ENCODE measurements at places on chromosomes 7 and 10.

GRCh38 chr10:19572056-19572455, 244.2 kb upstream of the PLXDC2 start:
- DNase-seq = no peak

GRCh38 chr7:121341933-121342332, 13.1 kb downstream of the WNT16 start:
- DNase-seq = no peak

DNA sequence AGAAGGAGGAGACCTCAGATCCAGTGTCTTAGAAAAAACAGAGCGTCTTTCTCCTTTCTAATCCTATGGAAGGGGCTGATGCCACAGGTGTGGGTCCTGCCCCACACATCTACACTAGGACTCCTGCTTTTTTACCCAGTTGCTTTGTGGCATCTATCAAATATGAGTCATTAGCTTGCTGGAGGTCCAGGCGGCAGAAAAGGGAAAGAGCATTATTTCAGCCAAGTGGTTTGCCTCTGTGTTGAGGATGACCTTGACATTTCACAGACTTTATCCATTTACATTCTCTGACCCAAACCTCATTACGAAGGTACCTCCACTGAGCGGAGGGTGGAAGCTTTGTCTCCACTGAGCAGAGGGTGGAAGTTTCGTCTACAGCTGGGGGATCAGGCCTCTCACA, 308.4 kb upstream of the KLF6 start:
- DNase-seq = no peak

DNA sequence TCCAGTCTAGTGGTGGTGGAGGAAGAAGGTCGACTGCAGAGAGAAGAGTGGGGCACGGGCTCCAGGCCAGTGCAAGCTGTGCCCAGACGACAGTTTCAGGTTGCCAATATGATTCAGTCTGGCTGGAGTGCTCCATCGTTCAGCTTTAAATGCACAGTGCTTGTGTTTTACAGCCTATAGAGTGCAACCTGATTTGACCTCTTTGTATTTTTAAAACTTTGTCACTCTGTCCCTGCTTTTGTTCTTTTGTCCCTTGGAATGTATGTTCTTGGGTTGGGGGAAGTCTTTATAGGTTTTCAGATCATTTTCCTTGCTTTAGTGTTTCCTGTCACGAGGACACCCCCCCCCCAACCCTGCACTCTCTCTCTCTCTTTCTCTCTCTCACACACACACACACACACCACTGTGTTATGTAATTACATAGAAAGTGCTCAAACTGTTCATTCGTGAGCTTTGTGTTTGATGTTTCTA, 198.0 kb downstream of the CAMK1D start:
- DNase-seq = no peak

- DNase-seq = no peak
Observed at GRCh38 chr7:5077740-5078139, 32.1 kb downstream of the RBAK start.

DNA sequence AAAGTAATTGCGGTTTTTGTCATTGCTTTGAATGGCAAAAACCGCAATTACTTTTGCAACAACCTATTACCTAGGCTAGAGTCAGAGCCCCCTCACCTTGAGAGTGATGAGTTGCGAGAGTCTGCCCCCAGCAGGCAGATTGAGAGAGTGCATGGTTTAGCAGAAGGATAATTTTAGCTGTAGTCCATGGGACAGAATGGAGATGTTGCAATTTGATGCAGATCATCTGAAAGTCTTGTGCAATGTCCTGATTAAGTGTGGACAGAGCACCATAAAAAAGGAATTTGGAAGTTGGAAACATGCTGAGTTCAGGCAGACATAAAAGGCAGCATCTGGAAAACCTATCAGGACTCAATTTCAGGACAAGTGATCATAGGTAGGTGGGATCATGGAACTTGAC, 48.7 kb downstream of the GPR141 start:
- DNase-seq = peak; percentile 54

Measured in HT-29 (cell line).